ENCODE measurements at places on chromosomes 2 and 18.

GRCh38 chr2:43368483-43369385 lies 142.3 kb upstream of the ZFP36L2 start:
- peak; percentile 59 for DNase-seq

DNA sequence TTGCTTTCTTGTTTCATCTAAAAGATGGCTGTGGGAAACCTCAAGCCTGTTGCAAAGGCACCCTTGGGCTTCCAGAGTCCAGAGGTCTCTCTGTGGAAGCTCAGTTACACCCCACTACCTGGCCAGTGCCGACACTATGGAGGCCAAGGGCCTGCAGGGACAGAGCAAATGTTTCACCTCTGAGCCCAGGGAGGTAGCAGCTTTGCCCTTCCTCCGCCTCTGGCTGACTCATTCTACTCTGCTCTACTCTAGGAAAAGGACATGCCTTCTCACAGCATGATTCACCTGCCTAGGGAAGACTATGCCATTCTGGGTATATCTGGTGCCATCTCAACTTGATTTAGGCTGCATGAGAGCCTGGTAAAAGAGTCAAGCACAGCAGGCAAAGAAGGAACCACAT lies 12.2 kb downstream of the MYOM1 start:
- peak; percentile 62 for DNase-seq

- DNase-seq, result peak; percentile 57
These were observed 256.0 kb downstream of the DCDC2C start for GRCh38 chr2:3959372-3959771.

GRCh38 chr2:28546242-28546641 lies 50.4 kb downstream of the PLB1 start:
- DNase-seq, result no peak

All from GM23248 (cell line).